ENCODE measurements at places on chromosomes 6 and 20. TPM values are rescaled to one million over a fixed set of nuclear protein-coding genes. Genes with fewer than 3 reads are reported as not detected.

The FLRT3 gene
- total RNA-seq, result 1.3 TPM

The SLC22A3 gene
- 20.3 TPM for total RNA-seq

The RSPO4 gene
- total RNA-seq, result 0.42 TPM

The KIF25 gene
- total RNA-seq, result not detected

The ULBP3 gene
- total RNA-seq, result not detected

The SIGLEC1 gene
- total RNA-seq, result 18.7 TPM

The ZDHHC14 gene
- 10.5 TPM for total RNA-seq

The FOXA2 gene
- not detected for total RNA-seq

The CST2 gene
- total RNA-seq, result 2.1 TPM

The KCNK5 gene
- 7.9 TPM for total RNA-seq

The FOXQ1 gene
- total RNA-seq, result 2.5 TPM

The OOEP gene
- not detected for total RNA-seq

The EEF1A2 gene
- 17.8 TPM for total RNA-seq

The HNF4A gene
- not detected for total RNA-seq

The PRICKLE4 gene
- 4.4 TPM for total RNA-seq

The AIG1 gene
- total RNA-seq, result 21.0 TPM

The ARFGEF3 gene
- 3.3 TPM for total RNA-seq

The SIRPB2 gene
- 4.7 TPM for total RNA-seq

The SYNE1 gene
- total RNA-seq, result 196 TPM

The STK38 gene
- 32.0 TPM for total RNA-seq

The NKAIN2 gene
- 0.66 TPM for total RNA-seq

The NELFE gene
- 81.5 TPM for total RNA-seq

The BHLHE23 gene
- total RNA-seq, result not detected
